ENCODE measurements at places on chromosomes 12 and 14. TPM values are rescaled to one million over a fixed set of nuclear protein-coding genes. Genes with fewer than 3 reads are reported as not detected.

The TSFM gene
- total RNA-seq = 596 TPM

GRCh38 chr14:24064091-24064795, 7.1 kb upstream of the CPNE6 start:
- no peak for DNase-seq
- H3K4me1 ChIP-seq = no peaks in the 10 kb centered on the region
- H3K27ac ChIP-seq = no peak overlapping the region

DNA sequence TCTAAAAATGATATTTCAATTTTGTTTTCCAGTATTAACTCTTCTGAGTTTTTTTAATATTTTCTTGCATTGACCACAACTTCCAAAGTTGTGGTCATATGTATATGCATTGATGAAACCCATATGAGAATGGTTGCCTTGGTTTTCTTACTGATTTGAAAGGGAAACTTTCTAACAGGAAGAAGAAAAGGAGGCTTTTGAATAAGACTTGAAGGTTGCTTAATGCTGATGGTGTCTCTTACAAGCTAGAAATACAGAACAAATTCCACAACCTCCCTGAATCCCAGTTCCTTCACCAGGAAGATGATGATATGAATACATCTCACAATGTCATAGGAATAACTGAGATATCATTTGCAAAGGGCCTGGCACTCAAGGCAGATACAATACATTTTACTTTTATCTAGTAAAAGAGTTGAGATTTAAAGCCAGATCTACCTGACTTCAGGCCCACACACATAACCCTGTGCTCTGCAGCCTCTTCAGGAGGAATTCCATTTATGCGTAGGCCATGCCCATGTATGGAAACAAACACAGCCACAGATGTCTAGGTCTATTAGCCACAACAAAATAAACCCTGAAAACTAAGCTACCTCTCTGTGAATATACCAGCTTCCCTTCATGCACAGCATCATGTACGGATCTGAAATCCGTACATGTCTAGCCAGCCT, 165.4 kb upstream of the PLEKHG7 start:
- no peak overlapping the region for H3K4me3 ChIP-seq
- no peaks in the 10 kb centered on the region for H3K27me3 ChIP-seq
- H3K27ac ChIP-seq = no peak overlapping the region

- no peaks in the 10 kb centered on the region for H3K4me1 ChIP-seq
- DNase-seq = no peak
- H3K27ac ChIP-seq = no peak overlapping the region
- no peak overlapping the region for H3K4me3 ChIP-seq
- no peaks in the 10 kb centered on the region for H3K36me3 ChIP-seq
Observed at GRCh38 chr12:21984375-21984774, 43.1 kb upstream of the ABCC9 start.

DNA sequence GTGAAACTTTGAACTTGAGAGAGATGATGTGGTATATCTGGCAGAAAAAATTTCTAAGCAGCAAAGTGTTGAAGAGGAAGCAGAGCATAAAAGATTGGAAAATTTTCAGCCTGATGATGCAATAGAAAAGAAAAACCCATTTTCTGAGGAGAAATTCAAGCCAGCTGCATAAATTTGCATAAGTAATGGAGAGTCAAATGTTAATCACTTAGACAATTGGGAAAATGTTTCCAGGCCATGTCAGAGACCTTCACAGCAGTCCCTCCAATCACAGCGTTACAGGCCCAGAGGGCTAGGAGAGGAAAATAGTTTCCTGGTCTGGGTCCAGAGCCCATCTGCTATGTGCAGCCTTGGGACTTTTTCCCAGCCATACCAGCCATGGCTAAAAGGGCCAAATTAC, 469.0 kb upstream of the FOXG1 start:
- H3K4me3 ChIP-seq = no peak overlapping the region
- no peak overlapping the region for H3K27ac ChIP-seq
- no peaks in the 10 kb centered on the region for H3K27me3 ChIP-seq
- no peaks in the 10 kb centered on the region for H3K4me1 ChIP-seq
- no peaks in the 10 kb centered on the region for H3K36me3 ChIP-seq

- H3K4me3 ChIP-seq = no peak overlapping the region
- H3K27me3 ChIP-seq = no peaks in the 10 kb centered on the region
- H3K4me1 ChIP-seq = peaks cover 11% of the 10 kb centered on the region
Observed at GRCh38 chr12:51589060-51589459, 2.0 kb upstream of the SCN8A start.

The PRH2 gene
- not detected for total RNA-seq

Measured in SJSA1 (cell line).